GM12878 (cell line): ENCODE measurements at places on chromosomes 3 and 15.

GRCh38 chr15:64782751-64783150 lies 7.4 kb upstream of the RBPMS2 start:
- DNase-seq = no peak

DNA sequence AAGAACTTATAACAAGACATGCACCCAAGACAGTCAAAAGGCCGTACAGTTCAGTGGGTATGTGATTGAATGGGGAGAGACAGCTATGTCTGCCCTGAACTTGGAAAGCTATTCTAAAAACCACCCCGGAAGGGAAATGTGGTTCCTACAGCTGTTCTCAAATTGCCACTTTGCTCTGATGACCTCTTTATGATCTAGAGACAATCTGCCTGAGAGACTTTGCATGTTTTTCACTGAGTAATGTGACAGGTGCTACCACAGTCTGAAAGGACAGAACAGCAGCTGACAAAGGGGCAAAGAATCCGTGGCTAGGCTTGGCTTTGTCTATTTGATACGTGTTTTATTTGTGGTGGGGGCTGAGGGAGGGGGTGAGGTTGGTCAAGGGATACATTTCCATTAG lies 148.3 kb upstream of the NPHP3 start:
- DNase-seq = no peak

DNA sequence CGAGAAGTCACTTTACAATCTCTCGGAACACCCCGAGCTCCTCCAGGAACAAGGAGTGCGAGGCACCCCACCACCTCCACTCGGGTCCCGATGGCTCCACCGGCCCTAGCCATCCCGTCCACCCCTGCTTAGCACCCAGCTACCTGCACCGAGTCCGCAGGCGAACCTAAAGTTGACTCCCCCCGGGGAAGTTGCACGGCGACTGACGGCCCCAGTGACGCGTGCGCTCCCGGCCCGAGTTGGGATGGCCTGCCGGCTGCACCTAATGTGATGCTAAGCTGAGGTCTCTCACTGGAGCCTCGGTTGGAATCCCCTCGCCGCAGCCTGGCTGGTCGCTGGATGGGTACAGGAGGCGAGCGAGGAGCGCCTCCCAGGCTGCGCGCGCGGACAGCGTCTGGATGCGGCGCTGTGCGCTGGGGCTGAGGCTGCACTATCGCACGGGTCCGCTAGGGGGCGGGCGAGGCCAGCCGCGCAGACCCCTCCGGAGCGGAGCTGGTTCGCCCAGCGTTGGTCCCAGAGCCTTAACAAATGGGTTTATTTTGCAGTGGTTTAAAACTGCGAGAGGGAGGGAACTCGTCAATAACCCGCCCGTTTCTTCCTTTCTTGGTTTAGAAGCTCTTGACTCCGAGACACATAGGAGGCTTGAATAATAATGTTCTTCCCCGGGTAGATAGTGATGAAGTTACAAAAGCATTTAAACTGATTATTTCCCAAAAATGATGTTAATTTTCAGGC lies at the start of gene OXTR:
Gene OXTR (minus strand): TSS at position 526 of the 735 bp plus-strand sequence. CDS start 1,426 bp downstream, outside the sequence.
- no peak for DNase-seq

- DNase-seq = no peak
Measured at GRCh38 chr3:174440253-174440701, 418.9 kb upstream of the NAALADL2 start.

DNA sequence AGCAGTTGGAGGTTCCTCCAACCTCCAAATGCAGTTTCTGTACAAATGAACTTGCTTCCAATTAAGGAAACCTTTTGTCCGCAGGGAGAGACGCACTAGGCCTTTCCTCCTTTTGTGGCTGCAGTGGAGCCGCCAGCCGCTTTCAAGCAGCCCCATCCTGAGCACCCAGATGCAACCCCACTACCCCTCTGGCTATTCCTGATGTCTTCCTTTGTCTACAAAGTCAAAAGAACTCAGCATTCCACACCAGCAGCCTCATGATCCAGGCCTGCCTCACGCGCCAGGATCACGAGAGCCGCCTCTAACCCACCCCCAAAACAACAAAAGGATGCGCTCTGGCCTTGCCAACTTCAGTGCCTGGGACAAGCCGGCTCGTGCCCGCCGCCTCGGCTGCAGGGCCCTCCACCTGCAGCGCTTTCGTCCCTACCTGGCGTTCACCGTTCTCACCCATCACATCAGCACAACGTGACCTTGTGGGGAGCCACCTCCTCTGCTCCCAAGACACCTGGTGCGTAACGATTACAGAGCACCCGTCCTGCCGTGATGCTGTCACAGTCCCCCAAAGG lies 48.2 kb upstream of the MUC4 start:
- no peak for DNase-seq

- DNase-seq = peak; percentile 17
Measured at GRCh38 chr3:147945968-147946519, 536.9 kb downstream of the ZIC1 start.

GRCh38 chr15:31446546-31446945 lies 119.9 kb downstream of the KLF13 start:
- no peak for DNase-seq

DNA sequence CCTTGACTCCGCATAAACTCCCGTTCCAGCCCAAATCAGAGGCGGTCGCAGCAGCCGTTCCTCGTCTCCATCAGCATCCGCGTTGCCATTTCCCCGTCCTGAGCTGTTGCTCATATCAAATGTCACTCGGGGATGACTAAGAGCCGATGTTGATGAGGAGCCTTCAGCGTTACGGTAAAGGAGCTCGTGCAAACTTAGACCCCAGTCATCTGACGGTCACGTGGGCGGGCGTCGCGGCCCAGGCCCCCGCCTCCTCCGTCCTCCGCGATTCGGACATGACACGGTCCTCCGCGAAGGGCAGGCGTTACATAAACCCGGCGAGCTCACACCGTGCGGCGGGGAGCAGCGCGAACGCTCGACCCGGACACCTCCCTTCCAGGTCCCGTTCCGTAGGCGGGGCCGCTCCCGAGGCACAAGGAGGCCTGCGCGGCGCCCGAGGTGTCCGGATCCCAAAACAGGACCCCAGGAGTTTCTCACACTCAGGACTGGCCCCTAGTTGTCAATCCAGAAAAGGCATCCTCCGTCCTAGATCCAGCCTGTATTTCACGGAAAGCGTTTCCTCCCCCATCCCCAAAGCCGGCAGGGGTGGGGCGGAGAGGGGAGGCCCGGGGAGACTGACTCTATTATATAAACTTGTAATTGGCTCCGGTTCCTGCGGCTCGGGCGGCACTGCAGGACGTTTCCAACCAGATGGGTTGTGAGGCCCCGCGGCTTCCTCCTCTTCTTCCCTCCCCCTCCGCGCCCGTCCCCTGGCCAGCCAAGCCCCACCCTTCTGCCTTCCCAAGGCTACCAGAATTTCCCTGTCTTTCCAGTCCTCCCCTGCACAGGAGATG lies 100.0 kb upstream of the IGF1R start:
- no peak for DNase-seq

DNA sequence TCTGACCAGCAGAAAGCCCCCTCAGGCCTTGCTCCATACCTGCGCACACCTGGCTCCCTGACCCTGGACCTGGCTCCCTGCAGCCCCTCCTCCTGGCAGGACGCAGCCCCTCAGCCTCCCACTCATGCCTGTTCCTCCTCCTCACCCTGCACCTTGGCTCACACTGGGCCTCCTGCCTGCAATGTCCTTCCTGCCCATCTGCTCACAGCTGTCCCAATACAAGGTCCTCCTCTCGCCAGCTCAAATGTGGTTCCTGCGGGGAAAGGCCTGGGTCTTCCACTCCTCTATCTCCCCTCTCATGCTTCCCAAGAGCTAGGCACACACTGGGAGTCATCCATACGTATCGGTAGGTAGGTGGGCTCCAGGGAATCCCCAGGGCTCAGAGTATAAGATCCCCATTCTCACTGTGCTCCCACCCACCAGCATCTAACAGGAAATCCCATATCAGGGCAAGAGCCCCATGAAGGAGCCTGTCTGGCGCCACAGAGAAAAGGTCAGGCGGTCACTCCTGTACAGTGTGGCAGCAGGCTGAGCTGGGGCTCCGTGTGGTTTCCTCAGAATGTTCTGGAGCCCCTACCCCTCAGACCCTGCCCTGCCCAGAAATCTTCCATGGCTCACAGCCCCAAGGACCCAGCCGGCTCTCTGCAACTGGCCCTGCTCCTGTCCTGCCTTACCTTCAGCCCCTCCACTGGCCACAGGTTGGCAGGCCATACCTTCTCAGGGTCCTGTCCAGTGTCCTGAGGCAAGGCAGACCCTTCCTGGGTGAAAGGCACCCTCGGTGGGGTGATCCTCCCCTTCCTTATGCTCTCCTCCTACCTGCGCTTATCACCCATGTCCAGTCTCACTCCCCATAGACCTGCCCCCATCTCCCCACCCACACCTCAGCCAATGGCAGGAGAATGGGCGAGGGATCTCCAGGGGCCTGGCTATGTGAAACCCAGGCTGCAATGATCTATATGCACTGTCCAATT lies 10.9 kb downstream of the PLCD1 start:
- no peak for DNase-seq

DNA sequence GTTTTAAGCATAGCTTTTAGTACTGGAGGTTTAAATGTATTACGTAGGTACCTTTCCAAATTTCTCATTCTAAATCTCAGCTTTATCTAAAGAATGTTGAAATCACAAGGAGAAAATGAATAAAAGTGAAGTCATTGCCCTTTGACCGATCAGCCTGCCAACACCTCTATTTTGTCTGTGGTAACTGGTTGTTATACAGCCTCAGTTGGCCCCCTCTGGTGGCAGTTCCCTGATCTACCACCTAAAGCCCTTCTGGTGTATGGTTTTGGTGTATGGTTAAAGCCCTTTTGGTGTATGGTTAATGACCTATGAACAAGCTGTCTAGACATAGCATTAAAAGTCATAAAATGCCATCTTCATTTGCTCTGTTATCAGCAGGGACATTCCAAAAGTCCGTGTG lies 378.2 kb upstream of the AZI2 start:
- DNase-seq = peak; percentile 8

DNA sequence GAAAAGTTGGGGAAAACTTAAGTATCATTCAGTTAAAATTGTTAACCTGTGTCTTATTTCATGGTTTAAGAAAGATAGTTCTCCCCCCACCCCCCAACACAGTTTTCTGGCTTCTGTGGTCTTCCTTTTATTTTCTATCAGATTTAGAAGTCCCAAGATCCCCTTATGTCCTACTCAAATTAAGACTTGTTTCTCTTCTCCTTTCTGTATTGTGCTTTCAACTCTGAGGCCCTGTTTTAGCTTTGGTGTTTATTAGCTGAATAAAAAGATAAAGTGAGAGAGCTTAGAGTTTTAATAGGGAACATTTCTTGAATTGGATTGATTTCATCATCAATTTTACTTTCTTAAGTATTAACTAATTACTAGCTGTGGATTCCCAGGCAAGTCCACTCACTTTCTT lies 62.6 kb downstream of the AKAP13 start:
- DNase-seq = peak; percentile 25

DNA sequence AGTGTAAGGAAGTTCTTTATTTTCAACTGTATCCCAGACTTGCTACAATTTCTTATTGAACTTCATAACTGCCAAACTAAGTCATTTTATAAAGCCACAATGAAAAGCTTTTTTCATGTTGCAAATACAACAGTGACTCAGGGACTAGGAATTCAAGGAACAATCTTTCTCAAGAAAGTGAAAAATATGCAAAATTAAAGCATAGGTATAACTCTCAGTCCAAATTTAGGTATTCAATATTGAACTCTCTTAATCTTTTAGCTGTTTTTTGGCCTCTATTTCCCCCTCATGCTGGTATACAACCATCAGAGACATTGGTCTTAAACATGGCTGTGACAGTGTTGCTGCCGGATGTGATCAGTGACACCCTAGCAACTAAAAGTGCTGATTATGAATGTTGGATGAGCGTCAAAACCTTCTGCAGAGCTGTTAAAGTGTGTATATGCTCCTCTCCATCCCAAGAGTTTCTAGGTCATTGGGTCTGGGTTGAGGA lies 476.9 kb downstream of the ZNF385D start:
- no peak for DNase-seq

DNA sequence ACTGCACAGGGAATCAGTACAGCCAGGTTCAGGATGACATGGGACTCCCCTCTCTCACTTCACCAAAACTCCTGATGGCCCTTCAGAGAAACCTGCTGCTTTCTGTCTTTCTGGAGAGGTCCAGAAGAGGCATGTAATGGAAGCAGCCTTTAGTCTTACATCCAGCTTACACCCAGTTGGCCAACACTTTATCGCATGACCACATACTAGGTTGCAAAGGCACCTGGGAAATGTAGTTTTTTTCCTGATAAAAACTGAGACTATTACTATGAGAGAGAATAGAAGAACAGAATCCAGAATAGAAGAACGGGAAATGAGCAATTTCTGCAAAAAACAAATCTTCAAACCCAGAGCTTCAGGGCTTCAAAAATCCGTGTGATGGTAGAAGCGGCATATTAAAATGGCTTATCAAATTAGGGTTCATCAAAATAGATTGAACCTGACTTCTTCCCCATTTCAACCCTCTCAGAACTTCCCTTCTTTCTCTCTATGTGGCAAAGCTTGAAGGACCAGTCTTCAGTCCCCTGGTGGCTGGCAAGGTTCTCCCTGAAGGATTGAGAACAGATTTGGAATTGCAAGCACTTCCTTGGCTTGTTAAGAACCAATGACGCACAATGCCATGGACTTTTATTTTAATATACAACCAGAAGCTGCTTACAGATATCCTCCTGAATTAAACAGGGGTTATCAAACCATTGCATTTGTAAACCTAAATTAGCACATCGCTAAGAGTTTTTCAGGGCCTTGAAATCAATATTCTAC lies 34.4 kb downstream of the CORO2B start:
- DNase-seq = no peak

DNA sequence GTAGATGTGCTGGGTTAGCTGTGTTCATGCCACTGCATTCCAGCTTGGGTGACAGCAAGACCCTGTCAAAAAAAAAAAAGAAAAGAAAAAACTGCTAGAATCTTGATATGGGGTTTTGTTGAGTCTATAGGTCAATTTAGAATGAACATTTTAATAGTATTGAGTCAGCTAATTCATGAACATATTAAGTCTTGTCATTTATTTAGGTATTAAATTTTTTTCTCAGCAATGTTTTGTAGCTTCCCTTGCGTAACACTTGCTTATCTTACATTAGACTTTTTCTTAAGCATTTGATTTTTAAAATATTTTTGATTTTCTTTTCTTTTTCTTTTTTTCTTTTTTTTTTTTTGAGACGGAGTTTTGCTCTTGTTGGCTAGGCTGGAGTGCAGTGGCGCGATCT lies 60.7 kb upstream of the GOLGA6B start:
- DNase-seq = no peak

DNA sequence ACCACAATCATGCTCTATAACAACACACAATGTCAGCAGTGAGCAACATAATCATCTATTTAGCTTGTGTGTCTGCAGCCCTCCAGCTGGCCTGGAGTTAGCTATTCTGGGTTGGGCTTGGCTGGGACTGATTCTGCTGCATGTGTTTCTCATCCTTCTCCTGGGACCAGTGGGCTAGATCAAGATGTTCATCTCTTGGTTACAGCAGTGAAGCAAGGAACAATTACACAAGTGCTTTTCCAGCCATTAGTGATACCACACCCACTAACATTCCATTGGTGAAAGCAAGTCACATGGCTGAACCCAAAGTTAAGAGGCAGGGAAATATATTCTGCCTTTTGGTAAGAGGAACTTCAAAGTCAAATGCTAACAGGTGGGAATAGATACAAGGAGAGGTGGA lies 14.6 kb downstream of the NUDT16 start:
- no peak for DNase-seq

DNA sequence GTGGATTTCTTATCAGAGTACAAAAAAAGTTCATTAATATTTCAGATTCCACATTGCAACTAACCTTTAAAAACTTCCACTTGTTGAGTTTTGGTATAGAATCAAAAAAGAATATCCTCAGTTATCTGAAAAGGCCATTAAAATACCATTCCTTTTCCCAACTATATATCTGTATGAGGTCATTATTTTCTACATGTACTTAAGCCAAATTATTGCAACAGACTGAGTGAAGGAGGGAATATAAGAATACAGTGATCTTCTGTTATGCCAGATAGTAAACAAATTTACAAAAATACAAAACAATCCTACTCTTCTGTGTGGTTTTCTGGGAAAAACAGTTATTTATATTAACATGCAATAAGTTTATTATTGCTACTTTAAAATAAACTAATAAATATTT lies 5.7 kb upstream of the GANC start:
- DNase-seq = no peak
